ENCODE measurements at places on chromosomes 6 and 20. TPM values are rescaled to one million over a fixed set of nuclear protein-coding genes. Genes with fewer than 3 reads are reported as not detected.

The GATA5 gene
- not detected for total RNA-seq

The TSPO2 gene
- not detected for total RNA-seq

DNA sequence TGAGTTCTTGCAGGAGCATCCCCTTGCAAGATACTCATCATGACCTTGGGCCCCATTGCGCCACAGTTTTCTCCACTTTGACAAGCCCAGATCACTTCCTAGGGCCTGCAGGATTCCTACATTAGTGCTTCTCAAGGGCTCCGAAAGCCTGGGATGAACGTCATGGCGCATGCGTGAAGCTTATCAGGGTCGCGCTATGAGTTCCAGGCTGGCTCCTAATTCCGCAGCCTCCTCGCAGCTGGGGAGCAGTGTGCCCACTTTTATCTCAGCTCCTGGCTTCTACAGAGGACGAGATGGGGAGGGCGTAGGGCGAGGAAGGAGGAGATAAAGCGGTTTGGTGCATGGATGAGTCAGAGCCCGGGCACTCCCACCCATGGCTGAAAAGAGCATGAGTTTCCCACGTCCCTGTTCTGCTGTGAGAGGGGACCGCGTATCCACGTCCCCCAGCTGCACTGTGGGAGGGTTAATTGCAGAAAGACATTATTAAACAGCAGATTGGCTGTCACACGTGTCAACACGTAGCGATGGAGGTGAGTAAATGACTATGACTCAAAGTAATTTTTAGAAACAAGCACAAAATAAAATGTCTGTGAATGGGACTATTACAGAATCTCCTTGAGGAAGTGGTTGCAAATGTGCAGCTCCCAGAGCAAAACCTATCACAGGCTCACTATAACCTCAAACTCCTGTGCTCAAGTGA lies 72.9 kb upstream of the DSP start:
- peak; percentile 60 for DNase-seq

The MAP7 gene
- total RNA-seq = 12.9 TPM

DNA sequence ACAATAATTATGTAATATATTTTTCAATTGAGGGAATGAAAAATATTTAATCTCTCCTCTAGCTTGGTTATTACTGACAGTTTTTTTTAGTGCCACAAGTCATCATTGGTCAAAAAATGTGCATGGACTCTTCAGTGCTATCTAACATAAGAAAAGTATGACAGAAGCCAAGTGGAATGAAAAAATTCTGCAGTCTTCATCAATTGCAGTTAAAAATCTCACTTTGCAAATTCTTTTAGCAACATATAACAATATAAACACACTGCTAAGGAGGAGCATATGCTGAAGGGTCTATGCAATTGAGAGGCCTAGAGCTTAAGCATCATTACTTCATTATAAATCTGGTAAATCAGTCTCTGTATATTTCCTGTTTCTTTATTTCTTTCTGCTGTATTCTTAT lies 175.1 kb downstream of the ARHGAP18 start:
- no peak for DNase-seq

- DNase-seq = no peak
Observed at GRCh38 chr20:4805663-4806449, 84.1 kb downstream of the PRND start.

DNA sequence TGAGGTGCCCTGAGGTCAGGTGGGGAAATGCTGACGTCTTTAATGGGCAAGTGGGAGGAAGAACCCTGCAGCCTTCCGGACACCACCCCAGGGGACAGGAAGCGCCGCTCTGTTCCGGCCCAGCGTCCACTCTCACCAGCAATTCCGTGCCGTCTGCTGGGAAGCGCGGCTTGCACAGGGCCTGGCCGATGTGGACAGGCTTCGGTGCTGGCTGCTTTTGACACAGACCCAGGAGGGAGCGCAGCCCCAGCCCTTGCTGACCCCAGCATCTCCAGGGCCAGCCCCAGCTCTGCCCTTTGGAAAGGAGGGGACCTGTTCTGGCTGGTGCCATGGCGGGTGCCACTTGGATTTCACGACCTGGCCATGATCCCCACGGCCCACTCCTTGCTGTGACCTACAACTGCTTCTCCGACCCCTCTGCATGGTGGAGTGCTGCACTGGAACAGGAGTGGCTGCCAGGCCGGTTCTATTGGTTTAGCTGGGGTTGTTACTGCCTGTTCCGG lies 123.2 kb downstream of the DLL1 start:
- no peak for DNase-seq

DNA sequence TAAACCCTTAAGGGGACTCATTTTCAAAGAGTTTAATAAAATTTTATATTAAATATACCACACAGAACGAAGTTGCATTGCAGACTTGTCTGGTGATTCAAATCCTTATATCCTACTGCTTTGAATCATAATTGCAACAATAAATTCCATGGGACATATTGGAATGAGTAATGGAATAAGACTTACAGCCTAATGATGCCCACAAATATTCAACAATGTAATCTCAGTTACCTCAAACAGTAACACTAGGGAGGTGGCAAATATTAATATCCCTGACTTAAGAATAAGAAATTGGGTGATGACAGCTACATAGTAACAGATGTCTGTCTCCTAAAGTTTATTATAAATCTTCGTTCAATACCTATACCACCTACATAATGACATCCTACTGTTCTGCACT lies 52.6 kb downstream of the BMP5 start:
- no peak for DNase-seq

- no peak for DNase-seq
Observed at GRCh38 chr6:160027076-160027475, 58.2 kb downstream of the IGF2R start.

The GLP1R gene
- not detected for total RNA-seq

DNA sequence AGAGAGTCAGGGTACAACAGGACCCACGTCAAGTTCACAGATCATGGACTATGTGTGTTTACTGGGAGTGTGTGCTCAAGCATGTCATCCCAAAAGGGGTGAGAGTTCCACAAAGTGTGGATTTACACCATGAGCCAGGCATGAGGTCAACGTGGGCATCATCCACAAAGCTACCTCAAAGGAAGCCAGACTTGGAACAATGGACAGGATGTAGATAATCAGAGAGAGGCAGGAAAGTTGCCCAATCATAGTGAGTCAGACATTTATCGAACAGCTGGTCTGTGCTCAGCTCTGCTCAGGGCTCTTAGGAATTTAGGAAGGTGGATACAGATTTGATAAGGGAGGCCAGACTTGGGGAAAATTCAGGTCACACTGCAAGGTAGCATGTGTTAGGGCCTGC lies 317.2 kb upstream of the CDYL start:
- DNase-seq = peak; percentile 17

DNA sequence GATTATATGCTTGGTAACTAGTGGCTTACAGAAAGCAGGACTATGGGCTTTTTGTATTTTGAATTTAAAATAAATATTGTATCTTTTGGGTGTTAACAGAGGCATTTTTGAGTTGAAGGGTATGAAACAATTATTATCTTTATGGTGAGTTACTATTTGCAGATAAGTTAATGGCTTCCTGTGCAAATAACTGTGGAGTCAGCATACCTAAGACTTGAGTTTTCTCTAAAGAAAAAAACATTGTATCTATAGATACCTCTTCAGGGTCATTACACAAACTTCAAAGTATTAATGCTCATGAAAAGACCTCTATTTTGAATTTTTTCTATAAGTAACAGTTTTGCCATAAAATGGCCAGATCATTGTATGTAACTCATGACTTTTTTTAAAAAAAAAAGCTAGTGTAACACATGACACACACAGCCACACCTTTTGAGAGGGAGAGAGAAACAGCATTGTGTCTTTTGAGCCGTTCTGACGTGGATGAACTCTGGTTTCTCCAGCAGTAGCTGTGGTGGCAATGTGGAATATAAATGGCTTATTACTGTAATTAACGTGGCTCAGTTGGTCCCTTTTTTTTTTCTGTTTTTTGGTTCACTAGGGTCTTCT lies 36.3 kb downstream of the PLEKHG1 start:
- DNase-seq = no peak

- DNase-seq = no peak
Observed at GRCh38 chr20:32302507-32302872, 25.0 kb downstream of the KIF3B start.

GRCh38 chr6:32974016-32974333 lies 5.6 kb downstream of the BRD2 start:
- DNase-seq = peak; percentile 48

DNA sequence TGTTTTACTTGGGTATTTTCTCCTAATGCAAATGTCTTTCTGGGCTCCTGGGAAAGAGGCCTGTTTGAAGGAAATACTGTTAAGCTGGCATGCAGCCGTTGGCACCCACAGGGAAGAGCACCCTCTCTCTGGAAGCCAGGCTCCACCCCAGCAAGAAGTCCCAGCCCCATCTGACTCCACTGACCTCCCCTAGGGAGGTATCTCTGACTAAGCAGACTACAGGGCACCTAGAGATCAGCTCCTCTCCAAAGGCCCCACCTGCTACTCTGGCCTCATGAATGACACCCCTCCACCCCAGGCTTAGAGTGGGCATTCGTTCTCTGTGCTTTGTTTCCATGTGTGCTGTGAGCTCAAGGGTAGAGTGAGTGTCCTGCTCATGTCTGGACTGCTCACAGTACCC lies 6.4 kb upstream of the MDGA1 start:
- peak; percentile 59 for DNase-seq

- DNase-seq = no peak
Observed at GRCh38 chr6:116876635-116877611, at the start of gene RFX6. Gene RFX6, plus strand, starts transcription at chr6:116877242. Its CDS starts 34 bp downstream, at chr6:116877276.

The ELOVL4 gene
- total RNA-seq = 3.0 TPM

- no peak for DNase-seq
Observed at GRCh38 chr20:50083034-50083433, 29.9 kb downstream of the UBE2V1 start.

- DNase-seq = no peak
Observed at GRCh38 chr6:98343004-98343403, 491.4 kb upstream of the POU3F2 start.

The RNF144B gene
- 37.7 TPM for total RNA-seq

DNA sequence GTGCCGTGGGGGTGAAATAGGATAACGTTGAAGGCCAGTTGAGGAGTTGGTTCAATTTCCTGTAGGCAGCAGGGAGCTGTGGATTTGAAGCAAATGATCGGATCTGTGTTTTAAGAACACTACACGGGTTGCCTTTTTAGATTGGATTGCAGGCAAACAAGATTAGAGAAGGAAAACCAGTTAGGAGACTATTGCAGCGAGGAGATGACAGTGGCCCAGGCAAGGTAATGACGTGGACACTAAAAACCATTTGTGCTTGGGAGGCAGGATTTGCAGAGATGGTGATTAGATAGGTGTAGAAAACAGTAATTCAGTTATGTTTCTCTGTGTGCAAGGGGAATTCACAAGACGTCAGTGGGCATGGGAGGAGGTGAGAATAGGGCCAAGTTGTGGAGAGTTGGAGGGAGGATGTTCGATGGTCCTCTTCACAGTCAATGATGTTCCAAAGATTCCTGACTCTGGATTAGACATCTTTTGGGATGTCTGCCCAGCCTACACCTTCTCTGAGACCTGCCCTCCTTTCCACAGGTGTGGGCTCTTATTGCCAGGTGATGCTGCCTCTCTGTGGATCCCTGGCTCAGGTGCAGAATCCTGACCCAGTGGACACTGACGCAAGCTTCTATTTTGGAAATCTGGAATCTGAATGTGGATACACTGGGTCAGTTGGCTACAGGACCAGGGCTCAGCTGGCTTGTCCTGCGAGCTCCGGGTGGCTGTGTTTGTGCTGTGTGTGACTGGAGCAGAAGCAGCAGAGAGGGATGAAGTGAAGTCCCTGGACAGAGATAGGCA lies 54.2 kb downstream of the TFAP2C start:
- DNase-seq = no peak

DNA sequence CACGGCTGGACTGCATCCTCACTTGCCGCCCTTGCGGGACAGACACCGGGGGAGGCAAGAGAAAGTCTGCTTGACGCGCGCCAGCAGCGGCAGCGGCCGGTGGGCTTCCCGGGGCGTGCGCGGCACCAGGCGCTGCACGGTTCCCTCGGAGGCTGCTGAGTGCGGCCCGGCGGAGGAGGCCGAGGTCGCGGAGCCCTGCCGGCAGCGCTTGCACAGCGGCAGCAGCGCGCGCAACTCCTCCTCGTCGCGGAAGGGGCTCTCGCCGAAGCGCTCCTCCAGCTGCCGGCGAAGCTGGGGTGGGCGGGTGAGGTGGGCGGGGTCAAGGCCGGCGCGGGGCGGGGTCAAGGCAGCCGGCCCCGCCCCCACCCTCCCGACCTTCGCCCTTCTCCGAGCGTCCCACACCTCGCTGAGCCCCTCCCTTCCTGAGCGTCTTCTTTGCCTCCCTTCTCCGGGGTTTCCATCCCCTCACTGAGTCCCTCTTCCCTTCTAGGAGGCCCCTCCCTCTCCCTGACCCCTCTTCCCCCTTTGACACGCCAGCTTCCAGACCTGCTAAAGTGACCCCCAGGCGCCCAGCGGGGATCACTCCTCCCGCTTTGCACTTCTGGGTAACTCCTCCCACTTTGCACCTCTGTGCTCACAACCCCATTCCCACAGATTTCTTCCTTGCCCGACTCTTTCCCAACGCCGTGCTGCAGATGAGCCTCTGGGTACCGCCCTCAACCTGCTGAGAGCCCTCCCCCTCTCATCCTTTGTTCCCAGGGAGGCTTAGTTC lies 8.8 kb downstream of the DUSP15 start:
- peak; percentile 74 for DNase-seq

DNA sequence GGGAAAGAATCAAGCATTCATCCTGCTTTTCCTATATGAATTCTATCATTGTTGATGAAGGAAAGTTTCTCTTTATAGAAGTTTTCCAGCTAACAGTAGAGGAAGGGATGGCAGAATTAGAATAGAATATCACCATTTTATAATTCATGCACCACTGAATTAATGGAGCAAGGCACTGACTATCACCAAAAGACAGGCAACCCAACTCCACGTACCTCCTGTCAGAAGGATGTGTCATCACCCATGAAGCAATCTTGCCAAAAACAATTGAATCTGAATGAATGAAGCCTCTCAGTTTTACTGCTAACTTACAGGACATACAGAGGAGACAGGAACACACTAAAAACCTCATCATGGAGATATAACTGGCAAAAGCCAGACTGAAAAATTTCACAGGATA lies 122.4 kb downstream of the NFATC2 start:
- DNase-seq = no peak

DNA sequence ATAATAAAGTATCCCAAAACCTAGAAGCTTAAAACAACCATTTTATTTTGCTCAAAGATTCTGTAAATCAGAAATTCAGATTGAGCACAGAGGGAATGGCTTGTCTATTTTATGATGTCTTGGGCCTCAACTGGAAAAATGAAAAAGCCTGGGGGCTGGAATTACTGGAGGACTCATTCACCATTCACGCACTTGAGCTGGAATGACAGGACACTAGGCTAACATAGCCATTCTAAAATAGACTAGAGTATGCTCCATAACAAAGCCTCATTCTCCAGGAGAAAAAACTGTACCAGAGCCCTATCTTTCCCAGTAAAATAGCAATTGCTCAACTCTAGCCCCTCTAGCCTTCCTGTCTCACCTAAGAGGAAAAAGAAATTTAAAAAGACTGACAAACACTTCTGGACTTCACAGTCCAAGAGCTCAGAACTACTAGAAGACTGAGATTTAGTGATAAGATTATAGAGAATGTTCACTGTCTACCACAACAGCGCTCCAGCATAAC lies 145.4 kb upstream of the BTBD3 start:
- no peak for DNase-seq

- DNase-seq = no peak
Observed at GRCh38 chr20:4962241-4962855, 39.0 kb downstream of the SLC23A2 start.

All from Caki2 (cell line).